ENCODE measurements at places on chromosomes 12 and 14.
A peak's percentile ranks its signal among the peaks of the same experiment; 100 is the strongest.

DNA sequence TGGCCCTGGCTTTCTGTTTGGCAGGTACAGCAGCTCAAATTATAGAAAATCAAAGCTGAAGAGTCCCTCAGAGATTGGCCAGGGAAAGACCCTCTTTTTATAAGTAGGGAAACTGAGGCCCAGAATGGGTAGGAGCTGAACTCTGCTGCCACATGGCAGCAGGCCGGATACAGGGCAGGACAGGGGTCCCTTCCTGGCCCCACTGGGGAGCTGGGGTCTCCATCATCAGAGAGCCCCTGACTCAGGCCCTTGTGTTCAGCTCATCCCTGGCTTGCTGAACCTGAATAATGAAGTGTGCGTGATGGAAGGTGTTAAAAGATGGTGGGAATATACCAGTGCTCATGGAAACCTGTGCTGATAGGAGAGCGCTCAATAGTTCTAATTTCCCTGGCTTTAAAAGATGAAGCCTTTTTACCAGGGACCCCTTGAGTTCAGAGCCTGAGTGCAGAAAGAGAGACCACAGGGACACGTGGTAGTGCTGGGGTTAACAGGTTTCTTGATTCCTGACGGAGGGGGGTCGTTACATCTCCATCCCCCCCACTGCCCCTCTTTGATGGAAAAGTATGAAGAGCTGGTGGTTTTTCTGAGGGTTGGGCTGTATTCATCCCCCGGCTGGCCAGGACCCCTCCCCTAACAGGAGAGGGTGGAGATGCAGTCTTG, 4.4 kb downstream of the DLK1 start:
- DNase-seq: no peak

- no peak for DNase-seq
Measured at GRCh38 chr12:113889891-113890581, 76.1 kb downstream of the RBM19 start.

DNA sequence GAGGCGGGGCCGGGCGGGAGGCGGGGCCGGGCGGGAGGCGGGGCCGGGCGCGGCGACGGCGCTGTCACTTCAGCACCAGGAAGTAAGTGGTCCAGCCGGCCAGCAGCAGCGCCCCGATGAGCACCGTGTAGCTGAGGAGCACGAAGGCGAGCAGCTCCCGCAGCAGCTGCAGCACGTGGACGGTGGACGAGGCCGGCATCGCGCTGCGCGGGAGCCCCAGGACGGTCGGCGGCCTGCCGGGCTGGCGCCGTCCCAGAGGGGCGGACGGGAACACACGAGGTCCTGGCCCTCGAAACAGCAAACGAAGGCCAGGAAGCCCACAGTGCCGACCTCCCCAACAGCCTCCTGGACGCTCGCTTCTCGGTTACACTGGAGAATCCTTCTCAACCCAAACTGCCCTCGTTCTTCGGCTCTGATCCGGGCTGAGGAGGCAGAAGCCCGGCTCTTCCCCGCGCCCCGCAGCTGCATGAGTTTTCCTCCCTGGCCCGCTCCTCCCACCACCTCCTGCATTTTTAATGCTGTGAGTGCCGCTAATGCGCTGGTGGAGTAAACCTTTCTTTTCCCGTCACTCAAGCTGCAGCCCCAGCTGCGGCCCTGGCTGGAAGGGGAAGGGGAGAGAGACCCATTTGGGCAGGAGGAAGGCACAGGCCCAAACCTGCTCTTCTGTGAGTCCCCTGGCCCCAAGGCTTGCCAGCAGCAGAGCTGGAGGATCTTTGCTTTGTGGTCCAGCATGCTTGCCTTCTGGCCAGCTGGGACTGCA, 694 bp upstream of the DIABLO start:
- DNase-seq: no peak

GRCh38 chr12:71731439-71732356, 23.0 kb upstream of the RAB21 start:
- no peak for DNase-seq

GRCh38 chr14:99401211-99401610, 79.4 kb downstream of the SETD3 start:
- no peak for DNase-seq

DNA sequence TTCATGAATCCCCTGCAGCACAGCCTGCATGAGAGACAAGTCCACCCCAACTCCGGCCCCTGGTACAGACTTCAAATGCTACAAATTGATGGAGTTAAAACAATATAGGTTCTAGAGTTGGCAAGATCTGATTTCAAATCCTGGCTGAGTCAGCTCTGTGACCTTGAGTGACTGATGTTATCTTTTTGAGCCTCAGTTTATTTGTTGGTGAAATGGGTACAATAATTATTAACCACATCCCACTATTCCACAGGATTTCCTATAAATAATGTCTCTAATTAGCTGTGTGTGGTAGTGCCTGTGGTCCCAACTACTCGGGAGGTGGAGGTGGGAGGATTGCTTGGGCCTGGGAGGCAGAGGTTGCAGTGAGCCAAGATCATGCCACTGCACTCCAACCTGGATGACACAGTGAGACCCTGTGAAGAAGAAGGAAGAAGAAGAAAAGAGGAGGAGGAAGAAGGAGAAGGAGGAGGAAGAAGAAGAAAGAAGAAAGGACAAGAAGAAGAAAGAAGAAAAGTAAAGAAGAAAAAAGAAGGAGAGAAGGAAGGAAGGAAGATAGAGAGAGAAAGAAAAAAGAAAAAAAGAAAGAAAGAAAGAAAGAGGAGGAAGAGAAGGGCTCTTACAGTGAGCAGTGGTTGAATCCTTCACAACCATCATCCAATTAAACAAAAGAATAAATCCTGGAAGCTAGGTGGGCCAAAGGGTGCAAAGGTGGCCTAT, 39.7 kb upstream of the DICER1 start:
- no peak for DNase-seq

DNA sequence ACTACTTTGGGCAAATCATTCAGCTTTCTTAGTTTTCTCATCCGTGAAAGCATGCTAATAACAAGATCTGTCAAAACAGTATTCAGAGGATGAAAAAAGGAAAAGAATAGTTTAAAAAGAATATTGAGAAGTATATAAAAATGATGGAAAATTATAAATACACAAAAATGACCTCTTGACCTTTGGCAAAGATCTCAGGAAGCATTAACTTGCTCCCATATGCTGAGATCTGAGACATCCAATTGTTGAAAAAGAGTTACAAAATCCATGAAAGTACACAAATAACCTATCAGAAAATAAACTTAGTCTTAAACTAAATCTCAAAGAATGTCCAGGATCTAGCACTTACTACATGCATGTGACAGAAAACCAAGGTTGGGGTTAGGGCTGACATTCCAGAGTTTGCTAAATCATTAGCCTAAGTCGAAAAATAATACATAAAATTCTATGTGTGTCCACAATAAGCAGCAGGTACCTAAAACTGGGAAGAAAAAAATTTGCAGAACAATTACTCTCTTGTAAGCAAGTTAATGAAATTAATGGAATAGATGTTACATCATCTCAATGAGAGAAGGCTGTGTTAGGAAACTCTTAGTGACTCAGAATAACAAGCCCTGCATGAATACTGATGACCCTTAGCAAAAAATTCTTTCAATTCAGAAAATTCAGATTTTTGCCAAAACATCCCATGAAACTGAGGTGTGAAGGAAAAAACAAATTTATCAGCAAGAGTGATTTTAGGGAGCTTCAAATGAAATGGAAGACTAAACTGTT, 3.4 kb downstream of the PAH start:
- no peak for DNase-seq

GRCh38 chr14:91754185-91754584, 22.3 kb upstream of the CATSPERB start:
- DNase-seq: no peak

GRCh38 chr14:87678624-87679023, 314.4 kb downstream of the GALC start:
- DNase-seq: no peak

DNA sequence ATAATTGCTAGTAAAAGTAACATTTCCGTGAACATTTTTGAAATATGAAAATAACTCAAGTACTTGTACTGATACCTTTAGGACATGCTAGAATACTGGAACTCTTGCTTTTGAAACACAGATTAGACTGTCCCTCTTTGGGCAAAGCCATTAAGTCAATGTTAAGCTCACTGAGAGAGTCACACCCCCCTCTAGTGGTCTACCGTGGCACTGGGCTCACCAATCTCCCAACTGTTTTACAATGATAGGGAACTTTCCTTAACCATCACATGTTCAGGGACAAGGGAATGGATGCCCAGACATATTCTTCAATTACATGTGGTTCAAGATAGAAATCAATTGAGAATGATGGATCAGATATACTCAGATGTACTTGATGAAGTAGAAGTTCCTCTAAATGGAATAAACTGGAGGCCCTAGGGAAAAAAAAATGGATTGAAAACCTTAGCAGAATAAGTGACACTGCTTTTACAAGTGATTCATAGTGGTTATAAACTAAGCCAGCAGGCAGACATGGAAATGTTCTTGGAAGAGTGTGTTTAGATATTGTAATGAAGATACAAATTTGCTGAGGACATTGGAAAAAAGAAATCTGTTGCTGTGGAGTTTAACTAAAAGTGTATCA, 17.8 kb downstream of the NANOG start:
- DNase-seq: peak; percentile 63

GRCh38 chr12:53950789-53951576, 3.7 kb upstream of the HOXC12 start:
- no peak for DNase-seq

GRCh38 chr12:11752403-11753149, 103.1 kb downstream of the ETV6 start:
- no peak for DNase-seq

DNA sequence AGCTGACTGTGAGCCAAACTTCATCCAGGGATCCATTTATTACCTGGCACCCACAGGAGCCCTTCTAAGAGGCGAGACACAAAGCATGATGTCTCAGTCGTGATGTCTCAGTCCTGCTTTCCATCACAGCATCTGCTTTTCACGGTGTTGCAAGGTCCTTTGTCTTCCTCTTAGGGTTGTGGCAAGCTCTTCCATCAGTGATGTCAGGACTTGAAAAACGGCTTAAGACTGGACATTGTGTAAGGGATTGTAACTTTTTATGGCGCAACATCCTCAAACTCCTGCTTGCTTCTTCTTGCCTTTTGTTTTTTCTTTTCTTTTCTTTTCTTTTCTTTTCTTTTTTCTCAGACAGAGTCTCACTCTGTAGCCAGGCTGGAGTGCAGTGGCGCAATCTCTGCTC, 586.5 kb upstream of the TMEM132C start:
- no peak for DNase-seq

DNA sequence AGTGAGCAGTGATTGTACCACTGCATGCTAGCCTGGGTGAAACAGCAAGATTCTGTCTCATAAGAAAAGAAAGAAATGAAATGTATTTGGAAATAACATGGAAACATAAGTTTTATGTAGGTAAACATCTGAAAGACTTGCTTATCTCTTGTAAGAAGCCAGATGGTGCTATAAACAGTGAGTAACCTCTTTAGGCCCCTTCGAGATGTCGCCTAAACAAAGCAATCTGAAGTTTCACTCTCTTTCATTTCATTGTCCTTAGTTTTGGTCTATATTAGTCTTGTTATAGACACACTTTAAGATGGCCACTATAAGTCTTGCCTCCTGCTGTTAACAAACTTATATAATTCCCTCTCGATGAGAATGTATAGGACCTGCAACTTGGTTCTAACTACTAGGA, 472.6 kb upstream of the ATP2B1 start:
- no peak for DNase-seq

DNA sequence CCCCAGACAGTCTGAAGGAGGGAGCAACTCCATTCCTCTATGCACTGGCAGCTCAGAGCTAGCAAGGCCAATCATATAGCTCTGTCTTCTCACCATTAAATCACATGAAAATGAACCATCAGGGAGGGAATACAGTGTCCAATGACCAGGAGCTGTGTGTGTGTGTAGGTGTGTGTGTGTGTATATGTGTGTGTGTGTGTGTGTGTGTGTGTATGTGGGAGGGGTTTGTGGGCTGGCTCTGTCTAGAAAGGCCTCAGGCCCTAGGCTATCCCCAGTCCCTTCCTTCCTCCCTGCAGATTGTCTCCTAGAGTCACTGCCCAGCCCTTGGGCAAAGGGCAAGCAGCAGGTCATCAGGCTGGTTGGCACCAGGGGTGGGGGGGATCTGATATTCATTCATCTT, 5.7 kb upstream of the SUSD6 start:
- no peak for DNase-seq

DNA sequence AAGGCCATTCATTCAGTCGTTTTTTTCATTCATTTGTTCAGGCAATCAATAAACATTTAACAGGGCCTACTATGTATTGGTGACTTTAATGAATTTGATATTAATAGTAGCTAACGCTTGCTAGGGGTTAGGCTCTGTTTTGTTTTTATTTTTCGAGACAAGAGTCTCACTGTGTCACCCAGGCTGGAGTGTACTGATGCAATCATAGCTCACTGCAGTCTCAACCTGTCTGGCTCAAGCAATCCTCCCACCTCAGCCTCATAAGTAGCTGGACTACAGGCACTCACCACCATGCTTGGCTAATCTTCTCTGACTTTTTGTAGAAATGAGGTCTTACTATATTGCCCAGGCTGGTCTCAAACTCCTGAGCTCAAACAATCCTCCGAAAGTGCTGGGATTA, 25.6 kb upstream of the MED13L start:
- no peak for DNase-seq

GRCh38 chr12:86710109-86710508, 453.9 kb upstream of the MGAT4C start:
- DNase-seq: no peak

DNA sequence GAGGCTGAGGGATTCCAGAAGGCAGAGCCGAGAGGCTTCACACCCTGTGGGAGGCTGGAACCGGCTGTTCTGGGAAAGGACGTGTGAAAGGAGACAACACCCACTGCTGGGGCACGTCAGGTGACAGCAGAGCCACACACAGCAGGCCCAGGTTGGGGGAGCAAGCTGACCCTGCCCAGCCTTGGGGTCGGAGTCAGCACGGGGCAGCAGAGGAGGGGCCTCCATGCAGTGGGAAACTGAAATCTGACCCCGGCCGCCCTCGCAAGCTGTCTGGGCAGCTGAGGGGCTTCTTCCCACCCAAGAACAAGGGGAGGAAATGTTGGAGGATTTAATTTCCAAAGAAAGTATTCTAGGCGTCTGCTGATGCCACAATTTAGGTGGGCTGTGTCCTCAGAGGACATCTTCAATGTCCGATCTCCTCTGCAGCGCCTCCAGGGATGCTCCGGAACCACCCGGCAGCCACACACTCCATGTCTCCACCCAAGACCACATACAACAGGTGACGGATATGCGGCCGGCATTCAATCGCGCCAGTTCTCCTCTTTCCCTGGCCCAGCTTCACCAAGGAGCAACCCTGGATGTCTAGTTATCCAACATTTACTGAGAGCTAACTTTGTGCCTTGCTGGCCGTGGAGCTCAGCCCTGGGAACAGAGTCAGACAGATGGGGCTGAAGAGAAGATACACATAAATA, 30.7 kb downstream of the SNRNP35 start:
- DNase-seq: no peak

- peak; percentile 19 for DNase-seq
Measured at GRCh38 chr12:51389302-51389999, 1.8 kb downstream of the GALNT6 start.
